ENCODE measurements at places on chromosomes 11 and 22.

DNA sequence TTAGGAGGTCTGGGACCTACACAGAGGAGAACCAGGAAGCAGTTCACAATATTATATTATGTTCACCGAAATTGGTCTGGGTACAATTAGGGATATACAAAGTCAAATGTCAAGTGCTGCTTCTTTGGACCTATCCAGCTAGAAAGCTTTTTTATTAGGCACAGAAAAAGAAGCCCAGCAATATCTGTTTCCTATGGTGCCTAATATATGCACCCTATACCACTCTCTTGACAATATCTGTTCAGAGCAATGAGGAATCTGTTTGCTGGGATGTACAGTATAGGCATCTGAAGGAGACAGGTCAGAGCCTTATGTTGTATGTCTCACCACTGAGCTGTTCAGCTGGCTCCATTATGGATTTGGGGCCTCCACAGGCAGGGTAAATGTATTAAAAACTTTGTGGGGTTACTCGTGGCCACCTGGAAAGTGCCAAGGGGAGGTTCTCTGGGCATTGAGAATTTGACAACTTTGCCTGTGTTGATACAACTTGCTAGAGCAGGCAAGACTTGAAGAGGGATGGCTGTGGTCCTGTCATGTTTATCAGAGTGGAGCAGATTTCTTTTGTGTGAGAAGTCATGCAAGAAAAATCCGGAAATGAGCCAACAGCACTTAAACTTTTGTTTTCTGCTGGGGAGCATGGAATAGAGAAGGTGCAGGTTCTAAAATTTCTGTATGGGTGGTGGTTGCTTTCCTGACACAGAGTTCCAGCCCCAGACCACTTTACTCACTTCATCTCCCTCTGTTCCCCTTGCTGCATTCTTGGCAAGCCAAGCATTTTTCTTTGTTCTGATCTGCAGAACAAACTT lies 10.1 kb downstream of the STIM1 start:
- DNase-seq: peak; percentile 60

DNA sequence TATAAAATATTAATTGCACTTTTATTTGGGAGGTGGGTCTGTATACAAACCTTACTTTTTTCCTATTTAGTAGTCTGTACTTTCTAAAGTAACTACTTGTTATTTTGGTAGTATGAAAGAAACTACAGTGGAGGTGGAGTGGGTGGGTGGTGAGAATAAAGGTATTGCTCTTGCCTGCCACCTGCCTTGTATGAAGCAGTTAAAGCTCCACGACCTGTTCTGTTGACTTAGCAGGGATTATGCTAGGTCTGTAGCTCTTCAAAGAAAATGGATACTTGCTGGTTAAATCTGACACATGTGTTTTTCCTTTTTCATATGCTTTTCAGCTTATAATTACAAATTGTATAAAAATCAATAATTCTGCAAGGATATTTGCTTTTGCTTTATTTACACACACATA lies 111.9 kb downstream of the EHF start:
- DNase-seq: no peak

- DNase-seq: peak; percentile 70
These were observed 41.6 kb downstream of the CHRDL2 start for GRCh38 chr11:74689666-74690065.

- no peak for DNase-seq
These were observed 629.0 kb downstream of the BRD1 start for GRCh38 chr22:49198705-49199084.

DNA sequence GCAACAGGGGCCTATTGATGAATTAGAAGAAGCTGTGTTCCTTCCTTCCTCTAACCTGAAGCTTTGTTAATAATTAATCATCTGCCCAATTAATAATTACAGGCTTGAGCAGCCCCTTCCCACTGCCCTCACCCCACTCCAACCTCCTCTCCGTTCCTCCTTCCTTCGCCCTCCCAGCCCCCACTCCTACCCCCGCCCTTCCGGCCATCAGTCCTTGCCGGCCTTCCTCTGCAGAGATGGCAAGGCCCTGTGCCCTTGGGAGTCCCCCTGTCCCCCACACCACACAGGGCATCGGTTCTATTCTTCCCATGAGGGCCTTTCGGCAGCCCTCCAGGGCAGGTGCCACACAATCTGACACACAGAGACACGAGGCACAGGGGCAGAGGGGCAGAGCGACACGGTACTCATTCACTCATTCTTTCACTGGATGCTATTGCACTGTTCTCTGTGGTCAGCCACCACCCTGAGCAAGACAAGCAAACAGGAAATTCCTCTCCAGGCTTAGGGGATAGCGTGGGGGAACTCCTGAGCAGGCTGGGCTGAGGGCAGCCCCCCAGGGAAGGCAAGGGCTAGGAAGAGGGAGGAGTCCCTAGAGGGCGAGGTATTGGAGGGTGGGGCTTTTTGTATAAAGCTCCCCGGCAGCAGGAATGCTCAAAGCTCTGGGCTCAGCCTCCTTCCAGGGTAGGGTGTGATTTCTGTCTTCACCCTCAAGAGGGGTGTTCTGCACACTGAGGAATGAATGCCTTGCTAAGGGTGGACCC lies 14.7 kb downstream of the MGAT3 start:
- DNase-seq: peak; percentile 58

DNA sequence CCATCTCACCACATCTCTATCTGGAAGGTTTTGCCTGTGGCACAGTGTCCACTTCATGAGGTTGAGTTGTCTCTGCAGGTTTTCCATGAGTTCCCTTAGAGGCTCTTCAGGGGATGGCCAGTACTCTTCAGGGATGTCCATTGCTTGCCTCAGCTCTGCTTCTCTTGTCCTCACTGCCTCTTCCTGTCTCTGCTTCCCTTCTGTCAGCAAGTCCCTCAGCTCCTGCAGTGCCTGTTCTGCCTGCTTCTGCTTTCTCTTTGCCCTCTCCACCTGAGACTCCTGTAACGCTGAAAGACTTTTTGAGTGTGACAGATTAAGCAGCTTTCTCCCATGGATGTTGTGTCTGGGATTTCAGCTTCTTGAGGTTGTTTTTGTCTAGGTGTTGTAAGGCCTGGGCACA lies 38.2 kb upstream of the MRPL17 start:
- no peak for DNase-seq

DNA sequence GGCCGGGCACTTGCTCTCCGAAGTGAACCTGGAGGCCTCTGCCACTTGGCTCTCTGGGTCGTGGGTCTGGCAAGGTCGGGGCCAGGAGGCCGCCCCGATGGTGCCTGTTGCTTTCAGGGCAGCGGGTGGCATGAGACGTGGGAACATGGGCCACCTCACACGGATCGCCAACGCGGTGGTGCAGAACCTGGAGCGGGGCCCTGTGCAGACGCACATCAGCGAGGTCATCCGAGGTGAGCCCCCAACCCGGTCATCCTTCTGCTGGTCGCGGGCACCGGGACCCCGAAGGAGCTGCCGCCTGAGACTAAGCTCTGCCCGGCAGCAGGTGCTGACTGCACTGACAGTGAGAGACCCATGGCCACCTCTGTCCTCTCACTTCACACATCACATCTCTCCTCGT lies 40.0 kb downstream of the SBF1 start:
- DNase-seq: no peak

DNA sequence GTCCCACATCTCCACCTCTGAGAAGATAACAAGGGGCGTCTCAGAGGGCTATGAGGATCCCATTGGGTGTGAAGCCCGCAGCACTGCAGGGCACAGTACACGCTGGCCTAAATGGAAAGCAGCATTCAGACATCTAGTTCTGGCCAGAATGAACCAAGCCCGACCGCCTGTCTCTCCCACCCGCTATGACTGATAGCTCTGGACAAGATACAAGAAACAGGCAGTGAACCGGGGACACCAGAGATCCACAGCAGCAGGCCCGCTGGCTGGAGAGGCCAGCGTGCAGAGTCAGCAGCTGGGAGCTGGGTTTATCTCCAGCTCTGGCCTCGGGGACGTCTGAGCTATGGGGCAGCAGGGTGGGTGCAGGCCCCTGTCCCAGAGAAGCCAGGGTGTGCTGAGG lies 9.6 kb downstream of the CERK start:
- DNase-seq: no peak

DNA sequence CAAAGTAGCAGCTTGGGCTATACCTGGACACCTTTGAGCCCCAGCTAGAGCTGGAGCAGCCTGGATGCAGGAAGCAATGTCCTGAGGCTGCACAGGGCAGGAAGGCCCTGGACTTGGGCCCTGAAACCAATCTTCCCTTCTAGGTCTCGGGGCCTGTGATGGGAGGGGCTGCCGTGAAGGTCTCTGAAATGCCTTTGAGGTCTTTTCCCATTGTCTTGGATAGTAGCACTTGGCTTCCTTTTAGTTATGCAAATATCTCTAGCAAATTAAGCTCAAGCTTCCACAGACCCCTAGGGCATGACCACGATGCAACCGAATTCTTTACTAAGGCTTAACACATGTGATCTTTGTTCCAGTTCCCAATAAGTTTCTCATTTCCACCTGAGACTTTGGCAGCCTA lies 40.0 kb downstream of the LINC01488 start:
- no peak for DNase-seq
